Hematopoietic multipotent progenitor cell treated with erythropoietin and hydrocortisone succinate and interleukin-3 and kit ligand, for 4 days (in vitro differentiated cells): ENCODE measurements at places on chromosomes 16 and 17.
A peak's percentile ranks its signal among the peaks of the same experiment; 100 is the strongest.

GRCh38 chr17:57294629-57295501 lies 38.5 kb downstream of the MSI2 start:
- DNase-seq = peak; percentile 74

GRCh38 chr16:48225456-48225855 lies 18.6 kb upstream of the LONP2 start:
- no peak for DNase-seq

GRCh38 chr17:69558796-69559195 lies 144.3 kb downstream of the MAP2K6 start:
- DNase-seq = no peak

GRCh38 chr17:2071455-2072281 lies 16.8 kb downstream of the HIC1 start:
- no peak for DNase-seq

- DNase-seq = no peak
These were observed 119.6 kb upstream of the HAS3 start for GRCh38 chr16:68985855-68986254.

GRCh38 chr17:65558683-65559460 lies 2.6 kb downstream of the AXIN2 start:
- no peak for DNase-seq

DNA sequence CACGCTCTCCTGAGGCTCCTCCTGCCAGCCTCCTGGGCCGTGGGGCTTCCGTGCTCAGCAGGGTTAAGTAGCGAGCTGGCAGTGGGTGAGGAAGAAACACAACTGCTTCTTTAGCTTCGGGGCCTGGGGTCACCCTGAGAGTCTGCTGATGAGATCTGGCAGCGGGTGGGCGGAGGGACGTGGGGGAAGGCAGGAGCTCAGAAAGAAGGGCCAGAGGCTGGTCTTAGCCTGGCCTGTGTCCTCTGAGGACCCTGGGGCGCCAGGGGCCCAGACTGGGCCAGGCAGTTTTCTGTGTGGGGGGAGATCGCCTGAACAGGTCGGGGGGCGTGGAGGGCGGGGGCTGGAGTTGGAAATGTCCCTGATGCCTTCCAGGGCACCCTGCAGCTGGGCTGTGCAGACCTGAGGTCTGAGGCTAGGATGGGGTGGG lies 97.8 kb upstream of the GSE1 start:
- no peak for DNase-seq

DNA sequence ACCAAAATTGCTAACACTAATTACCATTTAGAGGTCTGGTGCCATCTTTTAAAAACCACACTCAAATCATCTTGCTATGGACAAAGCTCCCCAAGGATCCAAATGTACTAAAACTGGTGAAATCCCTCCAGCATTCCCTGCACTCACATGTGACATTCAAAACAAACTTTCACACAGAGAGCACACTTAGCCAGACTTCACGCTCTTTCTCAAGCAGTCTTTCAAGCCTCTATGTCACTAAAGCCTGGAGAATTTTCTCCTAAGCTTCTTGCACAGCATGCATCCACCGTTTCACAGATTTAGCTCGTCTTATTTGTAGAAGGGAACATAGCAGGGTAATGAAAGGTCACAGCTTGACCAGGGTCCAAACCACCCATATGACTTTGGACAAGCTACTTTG lies 19.3 kb downstream of the CMTM3 start:
- DNase-seq = no peak

DNA sequence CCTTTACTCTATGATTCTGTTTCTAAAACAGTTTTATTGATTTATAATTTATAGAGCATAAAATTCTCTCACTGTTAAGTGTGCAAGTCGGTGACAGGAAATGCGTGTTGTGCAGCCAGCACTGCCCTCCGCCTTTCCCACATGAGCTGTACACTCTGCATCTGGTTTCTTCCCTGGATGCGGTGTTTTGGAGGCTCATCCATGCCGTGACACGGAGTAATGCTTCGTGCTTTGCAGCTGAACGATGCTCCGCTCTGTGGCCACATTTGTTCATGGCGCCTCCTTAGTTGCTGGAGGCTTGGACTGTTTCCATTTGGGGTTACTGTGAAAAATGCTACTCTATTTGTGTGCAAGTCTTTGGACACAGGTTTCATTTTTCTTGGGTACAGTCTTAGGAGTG lies 7.2 kb upstream of the IGFALS start:
- no peak for DNase-seq

DNA sequence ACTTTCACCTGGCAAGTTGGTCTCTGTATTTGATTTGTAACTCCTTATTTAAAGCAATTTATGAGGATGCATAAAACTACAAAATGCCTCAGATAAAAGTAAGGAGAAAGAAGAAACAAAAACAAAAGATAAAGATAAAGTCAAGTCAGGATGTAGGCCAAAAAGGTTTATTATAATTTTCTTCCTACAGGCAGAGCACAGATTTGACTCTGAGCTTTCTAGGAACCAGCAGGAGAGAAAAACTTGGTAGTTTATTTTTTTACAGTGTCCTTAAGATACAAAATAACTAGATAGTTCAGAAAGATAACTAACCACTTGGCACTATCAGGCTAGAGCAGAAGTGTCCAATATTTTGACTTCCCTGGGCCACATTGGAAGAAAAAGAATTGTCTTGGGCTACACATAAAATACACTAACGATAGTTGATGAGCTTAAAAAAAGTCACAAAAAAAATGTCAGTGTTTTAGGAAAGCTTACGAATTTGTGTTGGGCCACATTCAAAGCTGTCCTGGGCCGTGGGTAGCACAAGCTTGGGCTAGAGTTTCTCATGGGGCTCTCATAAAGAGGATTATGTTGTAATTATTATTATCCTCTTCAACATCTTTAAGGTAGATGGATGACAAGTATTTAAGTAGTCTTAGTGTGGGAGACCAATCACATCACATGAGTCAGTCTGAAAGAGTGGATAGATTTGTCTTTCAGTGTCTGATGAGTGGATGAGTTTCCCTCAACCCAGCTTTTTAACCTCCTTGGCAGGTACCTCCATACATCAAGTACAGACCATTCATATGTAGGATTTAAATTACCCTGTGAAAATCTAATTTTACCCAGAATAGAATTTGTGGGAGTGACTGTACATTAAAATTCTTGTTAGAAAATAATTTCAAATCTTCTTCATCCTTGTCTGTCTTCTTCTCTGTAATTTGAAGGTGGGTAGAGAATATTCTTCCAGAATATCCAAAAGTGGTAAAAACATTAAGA lies 17.0 kb downstream of the PAFAH1B1 start:
- DNase-seq = peak; percentile 79

DNA sequence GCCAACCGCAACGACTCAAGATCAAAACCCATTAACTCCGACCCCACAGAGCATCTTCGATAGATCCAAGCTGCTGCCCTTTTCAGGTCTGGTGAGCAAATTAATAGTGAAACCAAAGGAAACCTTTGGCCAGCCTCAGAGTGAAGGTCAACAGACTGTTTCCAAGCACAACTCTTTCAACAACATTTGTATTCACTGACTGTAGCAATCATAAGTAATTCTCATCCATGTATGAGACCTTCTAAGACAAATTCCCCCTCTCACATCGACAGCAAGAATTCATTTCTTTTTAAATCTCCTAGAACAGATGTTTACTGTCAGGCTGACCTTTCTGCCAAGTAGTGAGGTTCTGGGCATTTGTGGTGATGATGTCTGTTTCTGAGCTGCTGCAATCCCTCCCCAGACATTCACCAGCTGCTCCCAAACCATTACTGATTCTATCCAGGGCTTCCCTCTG lies 64.2 kb downstream of the SLC39A11 start:
- DNase-seq = no peak

GRCh38 chr17:82525712-82526111 lies 6.2 kb downstream of the FOXK2 start:
- no peak for DNase-seq

DNA sequence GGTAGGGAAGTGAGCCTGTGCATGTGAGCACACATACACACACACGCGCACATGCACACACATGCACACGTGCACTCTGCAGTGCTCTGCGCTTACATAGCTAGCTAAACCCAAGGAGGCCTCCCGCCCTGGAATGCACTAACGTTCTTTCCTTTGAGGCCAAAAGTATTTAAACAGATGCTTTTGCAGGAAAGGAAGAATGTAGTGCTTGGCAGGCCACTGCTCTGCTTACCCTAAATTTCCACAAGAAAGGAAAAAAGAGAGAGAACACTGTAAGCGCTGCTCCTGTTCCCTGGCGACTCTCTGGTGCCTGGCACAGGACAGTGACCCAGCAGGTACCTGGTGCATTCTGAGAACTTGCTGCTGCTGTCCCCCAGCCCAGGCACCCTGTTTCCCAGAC lies 31.3 kb upstream of the MRPS23 start:
- no peak for DNase-seq

DNA sequence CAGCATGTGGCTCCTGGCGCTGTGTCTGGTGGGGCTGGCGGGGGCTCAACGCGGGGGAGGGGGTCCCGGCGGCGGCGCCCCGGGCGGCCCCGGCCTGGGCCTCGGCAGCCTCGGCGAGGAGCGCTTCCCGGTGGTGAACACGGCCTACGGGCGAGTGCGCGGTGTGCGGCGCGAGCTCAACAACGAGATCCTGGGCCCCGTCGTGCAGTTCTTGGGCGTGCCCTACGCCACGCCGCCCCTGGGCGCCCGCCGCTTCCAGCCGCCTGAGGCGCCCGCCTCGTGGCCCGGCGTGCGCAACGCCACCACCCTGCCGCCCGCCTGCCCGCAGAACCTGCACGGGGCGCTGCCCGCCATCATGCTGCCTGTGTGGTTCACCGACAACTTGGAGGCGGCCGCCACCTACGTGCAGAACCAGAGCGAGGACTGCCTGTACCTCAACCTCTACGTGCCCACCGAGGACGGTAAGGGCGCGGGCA lies 645 bp downstream of the NLGN2 start:
- peak; percentile 38 for DNase-seq

- DNase-seq = no peak
These were observed 6.4 kb upstream of the VEZF1 start for GRCh38 chr17:57994436-57994835.

DNA sequence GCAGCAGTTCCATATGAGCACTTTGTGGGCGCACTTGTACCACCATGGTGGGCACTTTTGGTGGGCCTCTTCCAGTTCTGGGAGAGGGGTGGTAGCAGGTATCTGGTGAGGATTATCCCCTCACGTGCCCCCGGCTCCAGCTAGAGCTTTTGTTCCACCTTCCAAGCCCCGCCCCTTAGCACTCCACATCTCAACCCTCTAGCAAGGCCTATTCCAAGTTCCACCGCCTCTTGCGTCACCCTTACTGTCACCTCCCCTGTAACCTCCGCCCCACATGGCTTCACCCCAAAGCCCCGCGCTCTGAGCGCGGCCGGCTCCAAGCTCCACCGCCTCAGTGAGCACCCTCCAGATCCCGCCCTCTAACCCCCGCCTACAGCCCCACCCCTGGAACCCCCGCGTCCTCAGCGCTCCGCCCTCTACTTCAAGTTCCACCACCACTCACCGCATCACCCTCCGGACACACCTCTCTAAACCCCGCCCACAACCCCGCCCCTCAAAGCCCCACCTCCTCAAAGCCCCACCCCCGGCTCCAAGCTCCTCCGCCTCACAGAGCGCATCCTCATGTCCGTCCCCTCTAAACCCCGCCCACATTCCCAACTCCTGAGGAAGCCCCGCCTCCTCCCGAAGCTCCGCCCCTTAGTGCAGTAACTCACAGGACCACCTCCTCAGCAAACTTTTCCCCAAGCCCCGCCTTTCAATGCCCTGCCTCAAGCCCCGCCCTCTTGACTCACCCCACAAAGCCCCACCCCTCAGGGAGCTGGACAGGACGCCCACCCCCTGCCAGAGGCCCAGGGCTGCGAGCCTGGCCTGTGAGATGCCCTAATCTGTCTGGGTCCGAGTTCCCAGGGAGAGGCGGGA lies 11.1 kb downstream of the SCN4A start:
- peak; percentile 93 for DNase-seq

- peak; percentile 65 for DNase-seq
These were observed 28.8 kb downstream of the DYNLRB2 start for GRCh38 chr16:80569440-80570105.

- no peak for DNase-seq
These were observed 8.6 kb upstream of the DNAH9 start for GRCh38 chr17:11589716-11590115.

DNA sequence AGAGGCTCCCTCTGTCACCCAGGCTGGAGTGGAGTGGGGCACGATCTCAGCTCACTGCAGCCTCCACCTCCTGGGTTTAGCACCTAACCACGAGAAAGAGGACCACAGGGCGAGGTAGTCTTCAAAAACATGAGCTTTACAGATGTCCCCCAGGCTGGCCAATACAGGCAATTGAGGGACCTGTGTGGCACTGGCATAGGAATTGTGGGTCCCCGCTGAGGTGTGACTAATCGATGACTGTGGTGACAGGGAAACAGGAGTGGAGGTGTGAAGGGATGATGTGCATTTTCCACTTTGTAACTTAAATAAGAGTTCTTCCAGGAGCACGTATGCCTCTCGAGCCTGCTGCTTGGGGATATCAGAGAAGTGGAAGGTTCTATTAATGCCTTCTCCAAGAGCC lies 12.6 kb upstream of the ARHGAP17 start:
- no peak for DNase-seq

GRCh38 chr17:38544839-38545209 lies 60.9 kb downstream of the SRCIN1 start:
- DNase-seq = no peak

- DNase-seq = no peak
These were observed 10.0 kb downstream of the SPATA33 start for GRCh38 chr16:89667633-89668032.

DNA sequence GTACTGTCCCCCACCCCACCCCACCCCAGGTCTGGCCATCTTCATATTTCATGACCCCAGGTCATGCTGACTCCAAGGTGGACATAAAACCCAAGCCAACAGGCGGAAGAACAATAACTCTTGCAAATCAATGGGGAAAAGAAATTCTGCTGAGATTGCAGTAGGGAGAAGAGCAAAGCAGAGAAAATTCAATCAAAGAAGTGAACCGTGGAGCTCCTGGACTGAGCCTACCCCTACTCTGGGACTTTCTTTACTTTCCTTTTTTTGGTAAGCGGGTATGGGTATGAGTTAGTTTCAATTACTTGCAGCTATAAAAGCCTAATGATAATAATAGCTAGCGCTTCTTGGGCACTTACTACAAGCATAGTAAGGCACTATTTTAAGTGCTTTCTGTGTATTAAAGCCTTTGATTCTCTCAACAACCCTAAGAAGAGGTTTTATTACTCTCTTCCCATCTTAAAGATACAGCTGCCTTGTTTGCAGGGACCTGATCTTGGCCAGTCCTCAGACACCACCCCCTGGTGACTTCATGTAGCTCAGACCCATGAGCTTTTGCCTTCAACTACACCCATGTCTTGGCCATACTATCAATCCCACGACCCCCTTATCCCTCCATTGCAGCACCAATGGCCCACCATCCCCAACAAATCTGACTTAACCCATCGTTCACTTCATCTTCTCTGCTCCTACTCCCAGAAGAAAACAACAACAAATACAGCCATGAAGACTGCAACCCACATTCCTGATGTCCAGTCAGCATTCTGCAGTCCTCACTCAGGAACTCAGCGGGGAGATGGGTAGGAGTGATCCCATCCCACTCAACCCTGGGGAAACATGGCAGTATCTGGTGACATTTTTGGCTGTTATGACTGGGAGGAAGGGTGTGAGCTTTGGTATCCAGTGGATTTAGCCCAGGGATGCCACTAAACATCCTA lies 4.4 kb downstream of the GGA2 start:
- peak; percentile 37 for DNase-seq
